Bronchial smooth muscle cell (primary cell): ENCODE measurements at places on chromosomes 5 and 9. TPM values are rescaled to one million over a fixed set of nuclear protein-coding genes. Genes with fewer than 3 reads are reported as not detected.

Gene PDZD2
- total RNA-seq: 0.09 and 0.16 TPM in 2 replicates

Gene LCN6
- total RNA-seq: not detected in 2 replicates

Gene PCDHB7
- total RNA-seq: 0.32 and 0.60 TPM in 2 replicates

Gene C9
- 0.16 and 0.17 TPM in 2 replicates for total RNA-seq

Gene BRD3OS
- 10.2 and 13.1 TPM in 2 replicates for total RNA-seq

Gene TNFSF15
- 0.09 and 0.16 TPM in 2 replicates for total RNA-seq

Gene ANXA2R
- 2.5 and 5.7 TPM in 2 replicates for total RNA-seq

Gene FOXD4
- total RNA-seq: 0.09 and 0.16 TPM in 2 replicates

Gene IFNA14
- total RNA-seq: not detected in 2 replicates

Gene COL15A1
- total RNA-seq: 1.1 and 69.5 TPM in 2 replicates

Gene AHRR
- total RNA-seq: 23.8 and 29.2 TPM in 2 replicates

Gene HRH2
- under 0.01 TPM in 1 of 2 replicates, not detected in the other for total RNA-seq

Gene PTBP3
- total RNA-seq: 5.3 and 8.7 TPM in 2 replicates

Gene FABP6
- not detected in 2 replicates for total RNA-seq

Gene HTR4
- not detected in 2 replicates for total RNA-seq

Gene HSD17B3
- total RNA-seq: not detected in 2 replicates

Gene TAF11L9
- not detected in 2 replicates for total RNA-seq

Gene GPRIN1
- total RNA-seq: 1.8 and 3.2 TPM in 2 replicates

Gene AMBP
- 0.16 and 0.86 TPM in 2 replicates for total RNA-seq

Gene DMRT3
- not detected in 2 replicates for total RNA-seq

Gene C9orf50
- under 0.01 TPM in 2 replicates for total RNA-seq

Gene PTCH1
- total RNA-seq: 1.6 and 3.3 TPM in 2 replicates

Gene SLC6A18
- total RNA-seq: not detected in 2 replicates

Gene DAB2
- 79.3 and 131 TPM in 2 replicates for total RNA-seq

Gene CMBL
- total RNA-seq: 15.0 and 23.1 TPM in 2 replicates

Gene C5orf52
- total RNA-seq: not detected in 2 replicates

Gene RGS7BP
- total RNA-seq: not detected in 2 replicates

Gene SLC34A3
- not detected in 2 replicates for total RNA-seq

Gene ACER2
- total RNA-seq: 1.6 and 1.9 TPM in 2 replicates

Gene ADAMTS13
- total RNA-seq: 2.5 and 3.3 TPM in 2 replicates

Gene CTSV
- total RNA-seq: 0.16 and 0.34 TPM in 2 replicates

Gene GNA14
- total RNA-seq: 0.09 and 0.16 TPM in 2 replicates

Gene INSL6
- total RNA-seq: not detected in 2 replicates

Gene CCDC192
- not detected in 2 replicates for total RNA-seq

Gene ARSI
- total RNA-seq: 9.9 and 16.3 TPM in 2 replicates

Gene PLCXD3
- total RNA-seq: under 0.01 TPM in 2 replicates

Gene SKP1
- total RNA-seq: 253 and 316 TPM in 2 replicates

Gene OR1Q1
- not detected in 2 replicates for total RNA-seq

Gene PKD2L2
- not detected in 2 replicates for total RNA-seq

Gene AIF1L
- total RNA-seq: 0.16 and 6.8 TPM in 2 replicates

Gene CCNI2
- 0.09 TPM in 1 of 2 replicates, not detected in the other for total RNA-seq

Gene SOWAHA
- total RNA-seq: under 0.01 TPM in 2 replicates

Gene ALDH1A1
- total RNA-seq: 7.7 and 10.1 TPM in 2 replicates

Gene TCF7
- 2.8 and 3.9 TPM in 2 replicates for total RNA-seq

Gene CNTNAP3B
- 7.8 and 14.8 TPM in 2 replicates for total RNA-seq

Gene PLAC8L1
- total RNA-seq: 0.17 TPM in 1 of 2 replicates, not detected in the other

Gene JAK2
- total RNA-seq: 8.6 and 11.3 TPM in 2 replicates

Gene SPINK4
- 0.95 TPM in 1 of 2 replicates, not detected in the other for total RNA-seq

Gene SHISAL2B
- total RNA-seq: 0.16 TPM in 1 of 2 replicates, not detected in the other
